Left colon (tissue), 2 donors: ENCODE measurements at places on chromosomes 3 and 15. TPM values are rescaled to one million over a fixed set of nuclear protein-coding genes. Genes with fewer than 3 reads are reported as not detected.

- no peak for DNase-seq
Measured at GRCh38 chr15:82928711-82929110, 23.8 kb downstream of the HOMER2 start.

DNA sequence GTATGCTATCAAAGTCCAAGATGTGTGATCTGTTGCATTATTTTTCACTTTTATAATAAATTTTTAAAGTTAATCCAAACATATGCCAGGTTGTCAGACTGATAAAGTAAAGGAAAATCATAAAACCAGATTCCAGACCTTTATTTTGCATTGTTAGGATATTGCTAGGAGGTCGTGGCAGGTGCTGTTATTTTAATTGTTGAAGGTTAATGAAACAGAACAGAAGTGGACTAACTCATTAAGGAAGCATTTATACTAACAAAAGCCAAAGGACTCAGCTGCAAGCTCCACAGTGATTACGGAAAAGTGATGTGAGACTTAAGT, 63.1 kb downstream of the DCLK3 start:
- DNase-seq: no peak

- no peak for DNase-seq
Measured at GRCh38 chr15:35256141-35256540, 171.0 kb upstream of the NANOGP8 start.

GRCh38 chr3:72571638-72572114, 276.6 kb downstream of the SHQ1 start:
- no peak for DNase-seq

- no peak for DNase-seq
Measured at GRCh38 chr3:160090653-160091052, 102.0 kb downstream of the IL12A start.

DNA sequence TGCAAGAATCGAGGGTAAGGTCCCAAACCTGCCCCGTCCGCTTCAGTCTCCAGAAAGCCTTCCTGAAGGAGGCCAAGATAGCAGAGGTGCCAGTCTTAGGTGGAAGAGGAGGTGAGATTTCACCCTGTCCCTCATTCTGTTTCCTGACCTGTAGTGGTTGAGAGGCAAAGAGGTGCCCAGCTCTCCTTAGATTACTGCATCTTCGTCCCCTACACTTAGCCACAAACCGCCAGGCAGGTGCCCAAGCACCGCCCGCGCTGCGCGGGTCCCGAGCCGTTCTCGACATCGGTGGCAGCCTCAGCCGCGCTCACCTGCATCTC, 23.8 kb upstream of the POLG start:
- DNase-seq: no peak

- no peak for DNase-seq
Measured at GRCh38 chr15:75431682-75432081, 19.8 kb downstream of the SIN3A start.

GRCh38 chr15:101805605-101806345, 2.5 kb downstream of the OR4F6 start:
- DNase-seq: no peak

GRCh38 chr3:141421639-141422319, 53.5 kb downstream of the ZBTB38 start:
- DNase-seq: no peak

DNA sequence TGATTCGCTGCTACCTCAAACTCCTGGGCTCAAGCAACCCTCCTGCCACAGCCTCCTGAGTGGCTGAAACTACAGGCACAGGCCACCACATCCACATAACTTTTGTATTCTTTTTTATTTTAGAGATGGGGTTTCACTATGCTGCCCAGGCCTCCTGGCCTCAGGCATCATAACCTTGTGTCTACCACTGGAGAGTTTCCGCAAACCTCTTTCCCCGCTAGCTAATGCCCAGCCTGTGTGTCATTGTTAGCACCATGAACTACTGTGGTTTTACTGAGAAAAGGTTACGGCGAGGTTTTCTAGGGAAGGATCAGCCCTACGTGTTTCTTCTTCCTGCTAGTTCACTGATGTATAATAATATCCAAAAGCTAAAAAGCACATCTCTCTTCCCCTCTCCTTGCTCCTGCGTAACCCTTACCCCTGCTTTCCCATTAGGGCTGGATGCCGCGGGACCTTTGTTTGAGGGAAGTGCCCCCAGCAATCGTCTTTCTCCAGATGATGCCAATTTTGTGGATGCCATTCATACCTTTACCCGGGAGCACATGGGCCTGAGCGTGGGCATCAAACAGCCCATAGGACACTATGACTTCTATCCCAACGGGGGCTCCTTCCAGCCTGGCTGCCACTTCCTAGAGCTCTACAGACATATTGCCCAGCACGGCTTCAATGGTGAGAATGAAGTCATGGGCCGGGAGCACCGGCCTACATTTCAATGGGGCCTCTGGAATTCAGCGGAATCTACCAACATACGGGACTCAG, 113.7 kb downstream of the LIPC start:
- DNase-seq: no peak

GRCh38 chr15:58678683-58679082, 70.8 kb downstream of the ADAM10 start:
- no peak for DNase-seq

DNA sequence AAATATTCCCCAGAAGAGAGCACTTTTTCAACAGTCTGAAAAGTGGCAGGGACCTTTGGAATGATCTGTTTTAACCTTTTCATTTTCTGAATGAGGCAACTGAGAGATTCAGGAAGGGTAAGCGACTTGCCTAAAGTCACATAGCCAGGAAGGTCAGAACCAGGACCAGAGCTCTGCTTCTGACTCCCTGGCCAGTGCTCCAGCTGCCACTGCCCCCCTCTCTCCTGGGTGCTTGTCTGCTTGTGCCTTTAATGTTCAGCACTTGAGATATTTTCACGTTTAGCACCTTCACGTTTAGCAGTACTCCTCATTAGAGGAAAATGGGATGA, 68.3 kb downstream of the SMAD3 start:
- DNase-seq: no peak

- DNase-seq: no peak
Measured at GRCh38 chr3:29138171-29138570, 142.7 kb upstream of the RBMS3 start.

DNA sequence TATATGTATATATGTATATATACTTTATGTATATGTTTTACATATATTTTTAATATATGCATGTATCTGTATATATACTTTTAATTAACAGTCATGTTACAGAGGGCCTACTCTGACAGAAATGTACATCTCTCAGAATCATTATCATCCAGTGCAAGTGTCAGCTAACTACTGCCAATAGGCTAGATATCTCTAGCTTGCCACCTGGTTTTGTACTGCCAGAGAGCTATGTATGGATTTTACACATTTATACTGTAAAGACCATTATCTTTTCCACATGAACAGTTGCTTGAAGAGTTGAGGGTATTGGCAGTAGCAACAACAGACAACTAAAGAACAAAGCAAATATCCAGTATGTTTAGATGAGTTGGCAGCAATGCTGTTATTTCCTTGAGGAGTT, 99.7 kb upstream of the VGLL3 start:
- no peak for DNase-seq

DNA sequence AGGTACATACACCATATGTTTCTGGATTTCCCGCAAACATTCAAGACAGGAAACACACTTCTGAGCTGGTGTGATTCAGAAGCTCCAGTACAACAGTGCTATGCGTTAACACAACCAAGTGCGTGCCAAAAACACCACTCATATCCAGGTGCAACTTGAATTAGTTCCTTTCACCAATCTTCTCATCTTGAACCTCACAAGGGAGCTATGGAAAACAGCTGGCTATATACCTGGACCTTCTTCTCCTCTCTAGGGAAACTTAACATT, 31.3 kb downstream of the SUSD5 start:
- DNase-seq: no peak

DNA sequence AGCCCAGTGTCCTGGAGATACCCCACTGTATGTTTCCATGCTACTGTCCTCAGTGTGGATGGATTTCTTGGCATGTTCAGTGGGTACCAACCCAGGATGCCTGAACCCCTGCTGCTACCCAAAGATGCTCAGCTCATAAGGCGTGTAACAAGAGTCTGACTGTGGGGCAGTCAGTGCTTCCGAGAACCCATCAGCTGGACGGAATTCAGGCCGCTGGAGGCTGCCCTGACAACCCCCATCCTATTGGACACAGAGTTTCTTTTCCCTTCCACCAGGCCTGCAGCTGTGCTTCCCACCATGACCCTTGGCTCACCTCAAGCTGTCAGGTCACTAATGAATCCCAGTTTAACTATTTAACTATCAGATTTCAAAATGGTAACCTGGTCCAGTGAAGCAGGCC, 224.1 kb upstream of the FEZF2 start:
- no peak for DNase-seq

- DNase-seq: no peak
Measured at GRCh38 chr15:55327387-55327786, 8.4 kb downstream of the PIGB start.

- DNase-seq: no peak
Measured at GRCh38 chr3:52891164-52891563, 6.2 kb downstream of the STIMATE start.

DNA sequence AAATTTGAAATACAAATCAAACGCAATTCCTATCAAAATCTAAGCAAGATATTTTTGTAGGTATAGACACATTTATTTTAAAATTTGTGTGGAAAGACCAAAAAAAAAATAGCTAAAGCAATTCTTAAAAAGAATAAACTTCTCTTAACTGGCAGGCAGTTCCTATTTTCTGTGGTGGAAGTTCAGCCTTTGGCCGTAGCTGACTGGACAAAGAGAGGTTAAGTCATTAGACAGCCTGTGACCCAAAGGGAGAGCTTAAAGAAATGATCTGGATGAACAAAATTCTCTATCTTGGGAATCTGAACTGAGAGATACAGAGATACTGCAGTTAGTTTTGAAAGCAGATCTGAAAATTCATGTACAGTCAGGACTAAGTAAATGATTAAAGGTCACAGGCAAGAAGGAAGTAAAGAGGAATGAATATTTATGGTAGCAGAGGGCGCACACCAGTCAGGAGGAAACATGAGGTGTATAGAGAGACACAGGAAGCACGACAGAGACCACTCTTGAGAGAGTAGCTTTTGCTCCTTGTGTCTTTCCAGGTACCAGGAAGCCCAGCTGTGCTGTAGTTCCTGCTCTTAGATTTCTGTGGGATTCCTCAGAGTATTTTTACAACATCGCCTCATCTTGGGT, 57.5 kb downstream of the TPRG1 start:
- DNase-seq: no peak

GHSR gene
- total RNA-seq: not detected

TEX55 gene
- not detected for total RNA-seq

TFDP2 gene
- 46.2 TPM for total RNA-seq

PP2D1 gene
- not detected for total RNA-seq

IGF2BP2 gene
- total RNA-seq: 48.1 TPM

SLC12A1 gene
- total RNA-seq: not detected

ALS2CL gene
- total RNA-seq: 39.2 TPM

NR1I2 gene
- total RNA-seq: 71.2 TPM

SLC22A13 gene
- 0.27 TPM for total RNA-seq
